ENCODE measurements at places on chromosomes 13 and 19.
A peak's percentile ranks its signal among the peaks of the same experiment; 100 is the strongest.

GRCh38 chr19:50843701-50844221, 10.4 kb upstream of the KLK15 start:
- DNase-seq = no peak

- no peak for DNase-seq
Measured at GRCh38 chr19:35346193-35347052, 1.3 kb upstream of the FFAR1 start.

GRCh38 chr19:1423436-1424191, 14.6 kb upstream of the RPS15 start:
- no peak for DNase-seq

DNA sequence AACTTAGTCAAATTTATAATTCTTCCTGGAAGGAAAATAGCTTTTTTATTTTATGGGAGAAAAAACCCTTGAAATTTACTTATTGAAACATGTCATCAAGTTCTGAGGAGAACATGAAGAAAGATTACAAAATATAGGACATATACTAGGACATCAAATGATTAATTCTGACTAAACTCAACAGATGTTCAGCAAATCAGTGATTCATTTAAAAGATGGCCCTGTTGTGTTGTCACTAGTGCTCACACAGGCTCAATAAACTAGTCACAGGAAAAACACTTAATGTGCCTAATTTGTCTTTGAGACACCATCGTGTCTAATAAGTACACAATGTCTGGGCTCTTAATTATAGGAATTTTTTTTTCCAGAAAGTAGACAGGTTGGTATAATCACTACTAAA, 223.8 kb upstream of the TMTC4 start:
- no peak for DNase-seq

DNA sequence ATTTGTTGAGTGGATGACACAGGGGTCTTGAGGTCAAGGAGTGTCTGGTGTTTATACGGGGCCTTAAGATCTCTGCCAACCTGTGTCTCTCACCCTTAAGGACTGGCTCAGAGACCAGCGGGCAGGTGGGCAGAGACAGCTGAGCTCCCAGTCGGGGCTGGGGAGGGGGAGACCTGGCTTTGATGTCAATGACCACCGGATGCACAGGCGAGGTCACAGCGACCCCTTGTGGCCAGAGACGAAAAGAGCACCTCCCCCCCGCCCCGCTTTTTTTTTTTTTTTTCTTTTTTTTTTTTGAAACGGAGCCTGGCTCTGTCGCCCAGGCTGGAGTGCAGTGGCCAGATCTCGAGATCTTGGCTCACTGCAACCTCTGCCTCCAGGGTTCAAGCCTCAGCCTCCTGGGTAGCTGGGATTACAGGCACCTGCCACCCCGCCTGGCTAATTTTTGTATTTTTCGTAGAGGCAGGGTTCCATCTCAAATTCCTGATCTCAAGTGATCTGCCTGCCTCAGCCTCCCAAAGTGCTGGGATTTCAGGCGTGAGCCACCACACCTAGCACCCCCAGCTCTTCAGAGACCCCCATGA, 12.1 kb upstream of the KLK14 start:
- DNase-seq = no peak

- DNase-seq = peak; percentile 65
Measured at GRCh38 chr19:1259206-1259875, 9.8 kb upstream of the CIRBP start.

All from LoVo (cell line).